ENCODE measurements at places on chromosomes 1 and 21.

DNA sequence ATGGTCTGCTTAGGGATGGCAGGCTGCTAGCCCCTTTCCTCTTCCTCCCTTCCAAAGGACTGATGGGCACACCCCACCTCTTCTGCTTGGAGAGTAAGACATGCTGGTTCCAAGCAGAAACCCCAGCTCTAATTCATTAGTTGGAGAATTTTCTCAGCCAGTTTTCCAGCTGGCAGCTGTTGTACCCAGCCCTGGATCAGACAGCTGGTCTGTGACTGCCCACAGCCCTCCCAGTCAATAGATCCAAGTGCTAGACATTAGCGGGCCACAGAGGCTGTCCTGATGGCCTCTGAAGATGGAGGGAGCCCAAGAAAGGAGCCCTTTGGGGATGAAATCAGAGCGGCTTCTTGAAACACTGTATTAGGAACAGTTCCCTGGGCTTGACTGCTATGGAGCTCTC, 35.8 kb downstream of the ACOT11 start:
- no peak for DNase-seq

DNA sequence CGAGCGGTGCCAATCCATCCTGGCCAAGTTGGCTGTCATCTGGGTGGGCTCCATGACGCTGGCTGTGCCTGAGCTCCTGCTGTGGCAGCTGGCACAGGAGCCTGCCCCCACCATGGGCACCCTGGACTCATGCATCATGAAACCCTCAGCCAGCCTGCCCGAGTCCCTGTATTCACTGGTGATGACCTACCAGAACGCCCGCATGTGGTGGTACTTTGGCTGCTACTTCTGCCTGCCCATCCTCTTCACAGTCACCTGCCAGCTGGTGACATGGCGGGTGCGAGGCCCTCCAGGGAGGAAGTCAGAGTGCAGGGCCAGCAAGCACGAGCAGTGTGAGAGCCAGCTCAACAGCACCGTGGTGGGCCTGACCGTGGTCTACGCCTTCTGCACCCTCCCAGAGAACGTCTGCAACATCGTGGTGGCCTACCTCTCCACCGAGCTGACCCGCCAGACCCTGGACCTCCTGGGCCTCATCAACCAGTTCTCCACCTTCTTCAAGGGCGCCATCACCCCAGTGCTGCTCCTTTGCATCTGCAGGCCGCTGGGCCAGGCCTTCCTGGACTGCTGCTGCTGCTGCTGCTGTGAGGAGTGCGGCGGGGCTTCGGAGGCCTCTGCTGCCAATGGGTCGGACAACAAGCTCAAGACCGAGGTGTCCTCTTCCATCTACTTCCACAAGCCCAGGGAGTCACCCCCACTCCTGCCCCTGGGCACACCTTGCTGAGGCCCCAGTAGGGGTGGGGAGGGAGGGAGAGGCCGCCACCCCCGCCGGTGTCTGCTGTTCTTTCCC, 5.3 kb downstream of the GPR37L1 start:
- no peak for DNase-seq

DNA sequence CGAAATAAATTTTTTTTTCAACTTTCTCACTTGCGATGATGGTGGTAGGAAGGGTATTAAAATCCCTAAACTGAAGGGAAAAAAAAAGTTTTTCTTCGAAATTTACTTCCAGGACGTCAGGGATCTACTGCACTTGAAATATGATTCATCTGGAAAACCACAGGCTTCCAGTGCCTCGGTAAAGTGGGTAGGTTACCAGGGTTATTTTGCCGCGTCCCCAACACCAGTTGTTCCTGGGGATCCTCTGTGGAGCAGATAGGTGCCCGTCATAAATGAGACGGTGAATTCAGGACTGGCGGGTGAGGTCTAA, 773 bp downstream of the RABIF start:
- DNase-seq, result no peak

GRCh38 chr1:14338509-14338908, 260.0 kb upstream of the KAZN start:
- no peak for DNase-seq

GRCh38 chr1:185337246-185337645, 20.2 kb upstream of the IVNS1ABP start:
- DNase-seq, result no peak

GRCh38 chr21:26043891-26044290, 126.7 kb downstream of the APP start:
- DNase-seq, result no peak

DNA sequence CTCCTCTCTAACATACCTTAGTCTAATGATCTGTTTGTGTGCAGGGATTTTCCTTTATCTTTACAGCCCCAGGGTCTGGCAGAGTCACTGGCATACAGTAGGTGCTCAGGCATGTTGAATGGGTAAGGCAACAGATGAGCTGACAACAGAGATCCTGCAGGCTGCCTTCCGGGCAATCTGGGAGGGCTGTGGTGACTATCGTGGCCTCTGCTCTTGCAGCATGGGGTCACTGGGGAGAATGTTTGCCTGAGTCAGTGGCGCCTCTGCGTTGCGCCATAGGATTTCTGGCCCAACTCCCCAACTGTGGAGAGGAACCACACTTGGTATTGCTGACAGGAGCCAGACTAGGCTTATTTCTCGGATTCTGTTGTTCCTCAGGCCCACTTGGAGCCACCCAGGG, 93.8 kb downstream of the LAMC2 start:
- DNase-seq, result no peak

DNA sequence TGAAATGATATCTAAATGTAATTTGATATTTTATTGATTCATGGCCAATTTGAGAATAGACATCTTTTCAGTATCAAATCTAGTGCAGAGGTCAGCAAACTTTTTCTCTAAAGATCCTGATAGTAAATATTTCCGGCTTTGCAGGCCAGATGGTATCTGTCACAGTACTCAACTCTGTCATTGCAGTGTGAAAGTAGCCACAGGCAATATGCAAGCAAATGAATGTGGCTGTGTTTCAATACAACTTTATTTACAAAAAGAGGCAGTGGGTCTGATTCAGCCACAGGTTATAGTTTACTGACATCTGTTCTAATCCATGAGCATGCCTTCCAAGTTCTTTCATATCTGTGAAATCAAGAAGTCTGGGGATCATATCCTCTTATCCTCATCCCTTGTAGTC, 221.2 kb downstream of the PRDM2 start:
- DNase-seq, result no peak

DNA sequence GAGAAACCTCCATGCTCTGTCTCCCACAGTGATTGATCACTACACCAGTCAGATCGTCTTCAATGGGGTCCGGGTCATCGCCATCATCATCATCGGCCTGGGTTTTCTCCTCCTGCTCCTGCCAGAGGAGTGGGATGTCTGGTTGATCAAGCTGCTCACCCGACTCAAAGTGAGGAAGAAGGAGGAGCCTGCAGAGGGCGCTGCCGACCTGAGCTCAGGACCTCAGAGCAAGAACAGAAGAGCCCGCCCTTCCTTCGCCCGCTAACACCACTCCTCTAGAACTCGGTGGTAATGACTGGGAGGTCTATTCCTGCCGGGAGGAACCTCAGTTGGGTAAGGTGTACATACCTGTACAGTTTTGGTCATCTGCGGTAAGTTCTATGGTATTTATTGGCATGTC, 50.3 kb upstream of the COA6 start:
- DNase-seq, result no peak

GRCh38 chr1:229258757-229259060, 12.2 kb upstream of the RAB4A start:
- no peak for DNase-seq

GRCh38 chr1:212053993-212054392, 18.4 kb downstream of the DTL start:
- no peak for DNase-seq

DNA sequence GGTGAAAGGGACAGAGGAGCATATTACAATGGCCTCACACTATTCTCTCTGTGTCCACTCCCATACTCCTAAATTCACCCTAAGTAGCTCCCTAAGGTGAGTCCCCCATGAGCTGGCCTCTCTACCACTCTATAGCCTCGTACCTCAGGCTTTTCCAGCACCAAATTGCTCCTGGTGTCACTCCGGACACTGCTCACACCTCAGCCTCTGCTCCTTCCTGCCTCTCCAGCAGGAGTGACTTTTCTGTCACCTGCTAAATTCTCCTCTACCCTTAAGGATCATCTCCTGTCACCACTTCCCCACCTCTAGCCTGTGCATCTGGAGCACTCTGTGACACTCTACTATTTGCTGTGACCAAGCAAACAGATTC, 65.8 kb upstream of the CAMK1G start:
- DNase-seq, result no peak

DNA sequence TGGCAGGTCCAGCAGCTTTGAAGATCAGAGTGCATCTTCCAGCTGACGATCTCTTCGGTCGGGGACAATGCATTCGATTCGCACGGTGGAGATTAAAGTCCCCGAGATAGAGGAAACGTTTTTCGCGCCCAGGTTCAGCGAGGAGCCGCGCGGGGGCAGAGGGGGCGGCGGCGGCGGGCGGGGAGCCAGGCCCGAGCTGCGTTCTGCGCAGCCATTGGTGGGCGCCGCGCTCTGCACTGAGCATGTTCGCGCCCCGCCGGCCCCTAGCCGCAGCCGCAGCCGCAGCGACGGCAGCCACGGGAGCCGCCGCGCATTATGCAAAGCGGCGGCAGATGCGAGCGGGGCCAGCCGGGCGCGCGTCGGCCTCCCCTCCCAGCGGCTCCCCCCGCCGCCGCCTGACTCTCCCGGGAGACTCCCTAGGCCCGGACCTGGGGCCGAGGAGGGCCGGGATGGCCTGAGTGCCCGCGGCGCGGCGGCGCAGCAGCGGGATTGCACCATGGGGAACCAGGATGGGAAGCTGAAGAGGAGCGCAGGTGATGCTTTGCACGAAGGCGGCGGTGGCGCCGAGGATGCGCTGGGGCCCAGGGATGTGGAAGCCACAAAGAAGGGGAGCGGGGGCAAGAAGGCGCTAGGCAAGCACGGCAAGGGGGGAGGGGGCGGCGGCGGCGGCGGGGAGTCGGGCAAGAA, at the start of gene FMN2:
FMN2 (plus strand) TSS at position 270 of the 687 bp plus-strand sequence; CDS start at position 497, 227 bp downstream.
- DNase-seq, result peak; percentile 18

GRCh38 chr1:89552471-89553081, 27.9 kb downstream of the LRRC8B start:
- DNase-seq, result no peak

- DNase-seq, result no peak
Observed at GRCh38 chr21:8988696-8989095, 1532.7 kb upstream of the TPTE start.

DNA sequence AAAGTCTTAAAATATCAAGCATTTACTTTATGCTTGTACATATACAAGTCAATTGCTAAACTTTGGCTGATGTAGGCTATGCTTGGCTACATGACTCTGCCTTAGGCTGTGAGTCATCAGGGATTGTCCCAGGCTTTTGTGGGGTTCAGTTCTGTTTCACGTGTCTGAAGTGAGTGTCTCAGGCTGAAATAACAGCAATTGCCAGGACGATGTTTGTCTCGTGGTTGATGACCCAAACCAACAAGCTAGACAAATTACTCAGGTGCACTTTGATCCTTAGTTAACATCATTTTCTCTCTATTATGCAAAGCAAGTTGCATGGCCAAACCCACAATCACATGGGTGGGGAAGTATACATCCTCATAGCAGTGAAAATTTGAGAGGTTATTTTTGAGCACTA, 410.1 kb downstream of the BRINP3 start:
- no peak for DNase-seq

DNA sequence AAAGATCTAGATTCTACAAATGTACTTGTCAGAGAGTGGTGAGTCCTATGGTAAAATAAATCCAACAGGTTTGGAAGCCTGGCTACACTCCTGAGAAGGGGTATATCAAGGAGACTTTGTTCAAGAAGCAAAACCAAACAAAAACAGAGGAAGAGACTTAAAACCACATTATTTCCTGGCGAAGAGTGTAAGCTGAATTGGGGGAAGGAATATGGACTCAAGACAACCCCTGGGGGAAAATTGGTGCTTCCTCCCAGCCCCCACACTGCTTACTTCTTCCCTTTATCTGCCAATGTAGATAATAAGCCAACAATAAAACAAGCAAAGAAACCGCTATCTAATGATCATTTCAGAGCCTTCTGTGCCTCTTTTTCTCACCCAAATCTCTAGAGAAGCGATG, 48.4 kb upstream of the ZBTB18 start:
- DNase-seq, result no peak

- DNase-seq, result peak; percentile 75
Observed at GRCh38 chr1:225454733-225455132, 26.9 kb upstream of the LBR start.

- no peak for DNase-seq
Observed at GRCh38 chr1:214747050-214747635, 144.1 kb downstream of the CENPF start.

DNA sequence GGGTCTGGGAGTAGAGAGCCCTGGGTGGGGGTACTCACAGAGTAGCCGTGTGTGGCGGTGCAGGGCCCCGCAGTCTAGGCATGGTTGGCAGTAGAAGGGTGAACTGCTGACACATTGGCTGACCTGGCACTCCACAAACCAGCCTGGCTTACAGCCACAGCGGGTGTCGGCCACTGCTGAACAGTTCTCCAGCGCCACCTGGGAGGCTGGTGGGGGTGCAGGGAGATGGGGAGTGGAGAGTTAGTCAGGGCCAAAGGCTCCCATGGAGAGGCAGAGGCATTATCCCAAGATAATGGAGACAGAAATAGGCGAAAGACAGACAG, 1.5 kb downstream of the TNFRSF25 start:
- no peak for DNase-seq

DNA sequence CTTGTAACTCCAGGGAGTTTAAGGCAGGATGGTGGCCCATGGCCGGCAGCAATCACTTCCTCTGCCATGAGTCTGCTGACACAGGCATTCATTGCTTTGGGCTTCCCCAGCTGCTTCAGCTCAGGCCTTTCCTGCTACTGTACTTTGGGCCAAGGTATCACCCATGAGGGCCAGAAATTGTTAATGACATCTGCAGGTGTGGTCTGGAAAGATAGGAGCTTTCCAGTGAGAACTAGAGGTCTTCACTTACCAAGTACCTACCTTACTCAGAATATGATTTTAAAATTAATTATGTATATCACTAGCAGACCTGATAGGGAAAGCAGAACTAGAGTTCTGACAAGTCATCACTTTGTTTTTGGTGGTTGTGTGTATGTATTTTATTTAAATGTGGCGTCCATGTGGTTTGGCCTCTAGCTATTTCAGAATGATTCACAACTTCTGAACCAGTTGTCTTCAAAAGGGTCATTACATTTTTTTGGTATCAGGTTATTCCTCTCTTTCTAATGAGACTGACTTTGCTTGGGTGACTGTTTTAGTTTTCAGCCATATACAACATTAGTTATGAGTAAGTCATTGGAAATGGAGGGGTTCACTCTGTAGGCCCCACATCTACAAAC, 2.7 kb downstream of the RGL1 start:
- DNase-seq, result no peak

- no peak for DNase-seq
Observed at GRCh38 chr21:26769613-26770188, 75.5 kb downstream of the ADAMTS1 start.

DNA sequence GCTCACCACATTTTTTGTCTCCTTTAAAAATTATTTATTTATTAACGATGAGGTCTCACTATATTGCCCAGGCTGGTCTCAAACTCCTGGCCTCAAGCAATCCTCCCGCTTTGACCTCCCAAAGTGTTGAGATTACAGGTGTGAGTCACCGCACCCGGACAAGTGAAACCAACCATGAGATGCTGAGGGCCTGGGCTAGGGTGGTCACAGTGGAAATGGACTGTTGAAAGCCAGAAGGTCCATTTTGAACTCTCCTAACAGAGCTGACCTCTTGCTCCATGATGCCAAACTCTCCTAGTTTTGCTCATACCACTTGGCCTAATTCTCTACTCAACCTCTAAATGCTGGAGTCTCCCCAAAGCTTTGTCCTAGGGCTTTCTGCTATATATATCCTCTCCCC, 109.1 kb downstream of the SLC45A1 start:
- no peak for DNase-seq

All from stimulated activated CD4-positive, alpha-beta T cell treated with anti-CD3 and anti-CD28 coated beads, TNF-alpha, amount 100 ng/mL, for 24 hours (primary cell).